ENCODE measurements at places on chromosomes 6 and 20.

- DNase-seq, result no peak
Observed at GRCh38 chr6:40352006-40352405, 235.2 kb downstream of the LRFN2 start.

DNA sequence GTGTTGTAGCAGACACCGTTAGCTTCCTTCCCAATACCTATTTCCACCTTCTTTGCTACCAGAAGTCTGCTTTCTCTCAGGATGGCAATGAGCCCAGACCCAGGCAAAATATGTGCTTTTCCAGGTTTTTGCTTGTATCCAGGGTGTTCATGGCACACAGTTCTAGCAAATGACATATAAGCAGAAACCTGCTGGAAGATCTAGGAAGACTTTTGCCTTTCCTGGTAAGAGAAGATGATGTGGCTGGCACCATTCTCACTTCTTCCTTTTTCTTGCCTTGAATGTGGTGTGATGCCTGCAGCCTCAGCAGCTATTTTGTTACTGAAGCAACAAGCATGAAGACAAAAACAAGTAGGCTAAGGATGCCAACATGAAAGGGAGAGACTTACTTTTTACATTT is 19.2 kb upstream of the TBC1D22B start:
- DNase-seq, result no peak

GRCh38 chr6:32170294-32170693 is 5.6 kb downstream of the AGPAT1 start:
- DNase-seq, result no peak

- no peak for DNase-seq
Observed at GRCh38 chr20:38962928-38963401, 821 bp downstream of the DHX35 start.

DNA sequence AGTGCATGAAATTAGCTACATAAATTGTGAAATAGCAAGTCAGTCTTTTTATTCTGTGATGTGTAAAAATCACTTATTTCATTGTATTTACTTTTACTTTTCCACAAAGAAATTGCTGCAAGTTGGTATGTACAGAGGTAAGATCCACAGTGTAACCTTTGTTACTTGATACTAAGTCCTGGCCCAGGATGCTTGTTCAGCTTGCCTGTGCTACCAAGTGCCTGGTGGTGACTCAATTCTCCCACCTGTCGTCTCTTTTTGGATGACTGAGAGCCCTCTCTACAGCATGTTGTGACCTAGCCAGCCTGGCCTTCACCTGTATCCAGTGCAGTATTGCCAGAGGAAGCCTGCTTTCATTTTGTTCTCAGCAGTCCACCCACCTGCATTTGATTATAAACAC is 54.9 kb downstream of the ANKRD6 start:
- DNase-seq, result no peak

DNA sequence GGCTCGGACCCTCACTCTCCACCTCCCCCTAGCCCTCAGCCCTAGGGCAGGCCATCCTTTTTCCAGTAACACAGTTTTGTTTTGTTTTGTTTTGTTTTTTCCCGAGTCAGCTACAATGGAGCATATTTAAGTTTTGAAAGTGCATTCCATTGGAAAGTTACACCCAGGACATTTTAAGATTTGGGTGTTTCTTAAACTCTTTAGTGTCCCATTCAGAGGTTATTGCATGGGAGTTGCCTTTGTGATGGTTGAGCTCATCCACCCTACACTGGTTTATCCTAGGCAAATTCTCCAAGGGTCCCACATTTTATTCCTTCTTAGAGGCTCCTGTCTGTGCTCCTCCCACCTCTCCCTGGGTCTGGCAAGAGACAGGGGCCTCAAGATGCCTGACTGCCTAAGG is 58.9 kb downstream of the THBS2 start:
- DNase-seq, result no peak

DNA sequence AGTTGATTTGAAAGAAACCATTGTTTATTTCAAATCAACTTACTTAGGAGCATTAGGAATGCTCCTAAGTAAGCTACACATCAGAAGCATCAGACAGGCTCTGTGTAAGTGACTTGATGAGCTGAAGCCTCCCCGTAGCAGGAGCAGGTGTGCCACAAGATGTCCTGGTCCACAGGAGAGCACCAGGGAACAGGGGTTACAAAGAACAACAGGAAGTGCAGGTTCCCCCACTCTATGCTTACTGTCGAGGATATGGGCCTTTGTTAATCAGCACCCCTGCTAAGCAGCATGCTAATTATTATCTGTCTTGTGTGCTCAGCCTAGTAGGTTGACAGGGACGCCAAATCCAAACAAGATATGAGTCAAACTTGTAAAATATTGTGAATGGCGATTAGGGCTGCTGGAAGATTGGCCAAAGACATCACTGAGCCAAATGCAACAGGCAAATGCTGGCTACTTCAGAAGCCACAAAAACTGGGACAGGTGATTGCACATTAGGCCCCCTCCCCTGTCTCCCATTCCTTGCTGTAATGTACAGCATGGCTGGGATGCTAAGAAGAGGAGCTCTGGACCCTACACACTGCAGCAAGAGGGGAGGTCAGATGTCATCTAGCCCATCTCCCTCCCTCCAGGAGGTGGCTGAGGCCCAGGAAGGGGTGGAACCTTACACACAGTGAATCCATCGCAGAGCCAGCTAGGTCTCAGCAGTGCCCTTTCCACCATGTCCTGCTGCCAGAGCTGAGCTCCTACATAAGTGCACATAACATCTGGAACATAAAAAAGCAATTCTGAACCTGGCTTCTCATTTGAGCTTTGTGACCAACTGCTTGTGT is 939 bp downstream of the TGM3 start:
- no peak for DNase-seq

DNA sequence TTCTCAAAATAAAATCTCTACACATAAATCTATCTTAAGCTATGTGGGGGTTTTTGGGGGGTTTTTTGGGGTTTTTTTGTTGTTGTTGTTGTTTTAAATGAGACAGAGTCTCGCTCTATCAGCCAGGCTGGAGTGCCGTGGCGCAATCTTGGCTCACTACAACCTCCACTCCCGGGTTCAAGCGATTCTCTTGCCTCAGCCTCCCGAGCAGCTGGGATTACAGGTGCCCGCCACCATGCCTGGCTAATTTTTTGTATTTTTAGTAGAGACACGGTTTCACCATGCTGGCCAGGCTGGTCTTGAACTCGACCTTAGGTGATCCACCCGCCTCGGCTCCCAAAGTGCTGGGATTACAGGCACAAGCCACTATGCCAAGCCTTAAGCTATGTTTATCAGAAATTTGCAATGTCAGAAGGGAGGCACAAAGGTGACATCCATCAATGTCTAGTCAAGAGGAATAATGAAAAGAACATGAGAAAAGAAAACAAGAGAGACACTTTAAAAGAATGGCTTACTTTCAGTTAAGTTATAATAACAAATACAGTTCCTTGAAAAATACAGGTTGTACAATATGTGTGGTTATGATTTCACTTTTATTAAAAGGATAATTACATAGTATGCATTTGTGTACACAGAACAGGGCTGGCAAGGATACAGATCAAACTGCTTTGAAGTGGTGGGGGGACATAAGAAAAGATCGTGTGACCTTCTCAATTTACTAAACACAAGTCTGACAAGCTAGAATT is 28.6 kb downstream of the SLC23A2 start:
- DNase-seq, result no peak

DNA sequence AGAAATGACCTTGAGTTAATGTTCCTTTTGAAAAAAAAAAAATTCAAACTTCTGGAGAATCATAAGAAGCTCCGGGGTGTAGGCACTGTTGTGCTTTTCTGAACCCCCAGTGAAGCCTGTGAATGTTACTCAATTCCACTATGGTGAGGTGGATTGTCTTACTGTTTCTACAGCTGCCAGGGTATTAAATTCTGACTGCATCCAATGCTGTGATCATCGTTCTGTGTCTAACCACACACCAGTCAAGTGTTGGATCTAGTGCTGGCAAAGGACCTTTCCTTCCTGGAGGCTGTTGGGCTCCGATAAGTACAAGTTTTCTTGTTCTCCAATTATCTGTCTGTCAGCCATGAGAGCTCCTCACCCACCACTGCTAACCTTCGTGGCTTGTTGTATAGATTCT is 162.0 kb upstream of the EPHA7 start:
- DNase-seq, result no peak

All from activated CD4-positive, alpha-beta T cell treated with anti-CD3 and anti-CD28 coated beads for 4 hours (primary cell).